ENCODE measurements at places on chromosomes 11 and 22.
A peak's percentile ranks its signal among the peaks of the same experiment; 100 is the strongest.

DNA sequence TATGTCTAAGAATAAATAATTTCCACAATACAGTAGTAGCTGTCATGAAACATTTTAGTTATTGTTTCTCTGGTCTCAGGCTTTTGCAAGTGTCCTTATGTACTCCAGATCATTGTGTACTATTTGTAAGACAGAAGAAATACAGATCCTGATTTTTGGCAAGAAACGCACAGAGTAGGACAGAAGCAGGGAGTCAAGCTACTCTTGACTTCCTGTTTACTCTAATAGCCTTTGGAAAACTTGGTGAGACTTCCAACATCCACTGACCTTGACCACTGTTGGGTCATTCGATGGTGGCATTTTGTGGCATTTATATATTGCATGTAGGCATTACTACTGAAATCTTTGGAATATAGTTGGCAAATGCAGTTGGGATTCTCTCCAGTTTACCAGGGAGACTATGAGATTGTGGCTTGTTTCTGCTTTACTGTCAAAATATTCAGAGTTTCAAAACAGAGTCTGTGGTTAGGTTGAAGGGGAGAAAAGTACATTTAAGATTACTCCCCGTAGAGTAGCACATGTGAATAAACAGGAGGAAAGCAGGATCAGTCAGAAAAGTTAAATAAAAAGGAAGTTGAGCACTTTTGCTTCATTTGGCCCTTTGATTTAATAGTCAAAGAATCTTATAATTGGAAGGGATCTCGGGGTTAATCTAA lies 726.1 kb upstream of the CCDC90B start:
- no peak for DNase-seq

DNA sequence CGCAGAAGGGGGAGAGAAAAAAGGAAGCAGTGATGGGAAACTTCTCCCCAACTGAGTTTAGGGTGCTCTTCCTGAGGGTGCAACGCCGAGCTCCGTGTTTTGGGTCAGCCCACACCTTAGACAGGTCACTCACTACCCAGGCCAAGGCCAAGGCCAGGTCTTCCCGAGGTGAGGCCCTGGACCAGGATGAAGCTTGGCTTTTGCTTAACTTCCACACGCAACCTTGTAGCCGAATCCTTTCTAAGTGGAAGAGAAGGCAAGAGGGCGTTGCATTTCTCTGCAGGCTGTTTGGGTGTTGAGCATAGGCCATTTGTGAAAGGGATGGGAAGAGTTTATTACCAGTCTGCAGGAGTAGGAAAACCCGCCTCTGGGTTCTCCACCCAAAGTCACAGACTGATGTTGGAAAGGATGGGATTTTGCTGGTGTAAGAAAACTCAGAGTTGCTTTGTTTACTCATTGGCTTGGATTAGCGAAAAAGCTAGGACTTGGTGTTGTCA lies 1.5 kb downstream of the KREMEN1 start:
- DNase-seq = no peak

DNA sequence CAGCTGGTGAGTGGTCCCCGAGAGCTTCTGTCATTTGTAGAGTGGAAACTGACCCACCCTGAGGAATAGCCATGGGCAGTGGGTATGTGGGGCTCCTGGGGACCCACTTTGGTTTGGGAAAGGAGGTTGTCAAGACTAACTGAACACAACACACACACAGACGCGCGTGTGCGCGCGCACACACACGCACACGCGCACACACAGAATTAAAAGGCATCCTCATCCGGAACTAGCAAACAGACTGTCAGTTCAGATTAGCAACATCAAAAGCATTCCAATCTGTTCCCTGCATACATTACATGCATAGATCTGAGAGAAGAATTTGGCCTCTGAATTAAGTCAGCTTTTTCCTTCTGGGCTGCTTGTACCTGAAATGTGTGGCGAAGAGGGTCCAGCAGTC lies 284.7 kb downstream of the ST3GAL4 start:
- no peak for DNase-seq

DNA sequence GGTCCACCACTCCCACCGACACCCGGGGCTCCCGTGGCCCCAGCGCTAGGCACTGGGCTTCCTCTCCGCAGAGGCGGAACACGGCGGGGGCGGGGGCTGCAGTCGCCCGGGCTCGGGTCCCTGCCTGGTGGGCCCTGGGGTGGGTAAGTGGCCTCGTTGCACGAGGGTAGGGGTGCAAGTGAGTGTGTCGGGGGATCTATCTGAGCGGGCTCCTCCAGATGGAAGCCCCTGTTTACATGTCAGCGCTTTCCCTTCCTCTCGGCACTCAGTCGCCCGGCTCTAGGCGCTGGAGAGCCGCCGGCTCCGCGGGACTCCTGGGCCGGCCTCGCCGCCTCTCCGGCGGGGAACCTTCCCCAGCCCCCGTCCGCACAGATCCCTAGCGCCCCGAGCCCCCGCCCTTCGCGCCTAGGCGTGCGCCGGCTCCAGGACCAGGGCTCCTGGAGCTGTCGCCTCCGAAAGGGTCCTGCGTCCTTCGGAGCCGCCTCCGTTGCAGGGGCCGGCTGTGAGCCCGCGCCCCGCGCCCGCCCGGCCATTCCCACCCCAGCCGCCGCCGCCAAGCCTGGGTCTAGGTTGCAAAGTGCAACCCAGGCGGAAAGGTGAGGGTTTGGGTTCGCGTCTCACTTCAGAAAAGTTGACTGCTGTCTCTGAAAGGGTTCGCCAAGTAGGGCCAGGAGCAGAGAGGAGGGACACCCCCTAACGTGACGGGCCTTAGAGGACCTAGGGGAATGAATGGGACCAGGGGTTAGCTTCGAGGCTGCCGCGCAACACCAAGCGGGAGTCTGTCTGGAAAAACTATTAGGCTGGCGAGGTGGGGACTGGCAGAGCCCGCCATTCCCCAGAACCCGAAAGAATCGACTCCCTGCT lies 978 bp downstream of the FLI1 start:
- DNase-seq = no peak

DNA sequence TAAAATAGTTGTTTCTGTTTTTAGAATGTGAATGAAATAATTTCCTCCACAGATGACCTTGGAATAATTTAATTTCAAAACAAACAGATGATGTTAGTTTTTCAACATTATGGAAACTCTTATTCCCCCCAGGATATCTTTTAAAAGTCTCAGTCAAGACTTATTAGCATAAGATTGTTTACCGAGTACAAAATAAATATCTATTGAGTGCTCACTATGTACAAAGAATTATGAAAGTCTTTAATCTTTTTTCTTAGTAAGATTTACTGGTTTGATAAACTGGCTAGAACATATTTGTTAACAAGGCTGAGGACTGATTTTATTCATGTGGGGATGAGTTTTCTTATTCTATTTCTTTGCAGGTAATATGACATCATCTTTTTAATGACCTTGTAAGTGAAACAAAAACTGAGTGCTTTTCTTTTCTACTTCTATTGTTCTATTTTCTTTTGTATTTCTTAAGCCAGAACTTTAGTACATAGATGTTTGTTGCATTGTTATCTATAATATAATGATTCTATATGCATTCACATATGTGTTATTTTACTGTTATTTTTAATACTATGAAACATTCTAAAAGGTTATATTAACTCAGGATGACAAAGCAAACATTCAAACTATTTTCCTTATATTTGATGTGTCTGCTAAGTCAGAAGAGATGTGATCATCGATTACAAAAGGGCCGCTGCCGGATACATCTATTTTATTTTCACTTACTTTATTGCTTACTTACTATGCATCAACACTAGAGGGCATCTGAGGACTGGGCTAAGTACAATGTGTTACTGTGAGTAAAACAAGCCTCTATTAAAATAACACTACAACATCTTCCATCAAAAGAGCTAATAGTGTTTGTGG lies 111.0 kb upstream of the ARHGAP42 start:
- DNase-seq = peak; percentile 28

DNA sequence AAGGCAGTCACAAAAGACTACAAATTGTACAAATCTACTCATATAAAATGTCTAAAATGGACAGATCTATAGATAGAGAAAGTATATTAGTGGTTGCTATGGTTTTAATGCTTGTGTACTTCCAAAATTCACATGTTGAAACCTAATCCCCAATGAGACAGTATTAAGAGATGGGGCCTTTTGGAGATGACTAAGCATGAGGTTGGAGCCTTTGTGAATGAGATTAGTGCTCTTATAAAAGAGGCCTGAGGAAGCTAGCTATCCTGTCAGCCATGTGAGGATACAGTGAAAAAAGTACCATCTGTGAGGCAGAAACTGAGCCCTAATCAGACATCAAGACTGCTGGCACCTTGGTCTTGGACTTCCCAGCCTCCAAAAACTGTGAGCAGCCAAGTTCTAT lies 82.6 kb downstream of the CYP2R1 start:
- no peak for DNase-seq

DNA sequence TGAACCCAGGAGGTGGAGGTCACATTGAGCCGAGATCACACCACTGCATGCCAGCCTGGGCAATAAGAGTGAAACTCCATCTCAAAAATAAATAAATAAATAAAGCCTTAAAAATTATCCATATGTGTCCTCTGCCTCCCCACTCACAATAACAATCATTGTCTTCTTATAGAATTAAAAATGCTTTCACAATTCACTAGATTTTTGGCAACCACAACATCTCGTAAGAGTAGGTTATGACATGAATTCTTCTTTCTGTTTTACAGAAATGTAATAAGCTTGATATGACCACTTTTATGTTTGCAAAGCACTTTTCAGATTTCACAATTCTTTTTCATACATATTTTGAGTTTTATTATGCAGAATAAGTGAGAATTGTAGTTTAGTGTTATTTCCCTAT lies 54.5 kb upstream of the HSPA8 start:
- no peak for DNase-seq

- DNase-seq = no peak
These were observed 37.9 kb upstream of the NUP160 start for GRCh38 chr11:47886096-47886495.

GRCh38 chr22:47180796-47181195 lies 418.3 kb downstream of the TBC1D22A start:
- DNase-seq = no peak

- DNase-seq = no peak
These were observed 48.2 kb downstream of the NECTIN1 start for GRCh38 chr11:119680541-119681360.

DNA sequence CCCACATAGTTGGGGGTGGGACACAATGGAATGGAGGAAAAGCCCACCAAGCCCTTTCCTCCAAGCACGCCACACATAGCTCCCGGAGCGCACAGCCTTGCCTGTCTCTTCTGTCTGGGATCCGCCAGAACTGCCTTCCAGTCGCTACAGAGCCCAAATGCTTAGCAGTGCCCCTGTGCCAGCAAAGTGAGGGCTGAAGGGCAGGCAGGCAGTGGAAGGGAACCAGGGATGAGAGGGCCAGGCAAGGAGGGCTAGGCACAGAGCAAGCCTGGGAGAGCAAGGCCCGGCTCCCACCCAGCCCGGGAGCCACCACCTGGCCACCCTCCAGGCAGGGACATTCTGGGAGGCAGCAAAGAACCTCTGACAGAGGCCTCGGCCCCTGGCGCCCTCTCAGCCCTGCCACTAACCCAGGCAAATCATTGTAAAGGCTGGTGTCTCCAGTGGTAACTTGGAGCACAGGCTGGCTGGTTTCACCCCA lies 32.5 kb downstream of the PPP2R1B start:
- no peak for DNase-seq

GRCh38 chr11:64251016-64251752 lies at the start of gene PLCB3:
PLCB3 (plus strand) TSS chr11:64251530; CDS start chr11:64251650, 120 bp downstream.
- DNase-seq = no peak

DNA sequence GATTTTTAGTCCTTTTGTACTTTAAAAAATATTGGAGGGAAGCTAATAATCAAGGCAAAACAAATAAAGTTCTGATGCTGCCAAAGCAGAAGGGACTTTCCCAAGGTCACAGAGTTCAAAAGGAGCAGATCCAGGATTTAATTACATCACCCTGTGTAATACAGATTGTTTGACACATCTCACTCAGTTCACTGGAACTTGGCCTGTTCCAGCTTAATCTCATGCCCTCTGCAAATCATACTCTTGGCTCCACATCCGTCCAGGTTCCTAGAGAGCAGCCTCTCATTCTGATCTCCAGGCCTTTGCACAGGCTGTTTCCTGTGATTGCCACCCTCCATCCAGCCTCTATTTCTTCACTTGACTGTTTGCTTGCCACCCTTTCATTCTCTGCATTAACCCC lies 151.7 kb downstream of the SPON1 start:
- DNase-seq = no peak

DNA sequence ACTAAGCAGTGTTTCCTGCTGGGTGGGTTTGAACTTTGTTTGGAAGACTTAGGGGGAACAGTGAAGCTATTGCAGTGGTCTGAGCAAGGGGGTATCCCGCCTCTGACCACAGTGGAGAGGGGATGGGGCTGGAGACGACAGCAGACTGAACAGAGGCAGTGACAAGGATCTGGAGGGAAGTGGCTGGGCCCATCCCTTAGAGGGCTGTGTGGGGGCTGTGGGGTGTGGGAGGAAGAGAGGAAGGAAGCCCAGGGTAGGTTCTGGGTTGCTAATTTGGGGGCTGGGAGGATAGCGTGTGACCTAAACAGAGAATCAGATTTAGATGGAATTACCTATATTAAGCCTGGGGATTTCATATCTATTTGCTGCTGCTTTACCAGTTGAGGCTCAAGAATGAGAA lies 70.7 kb downstream of the BMAL1 start:
- no peak for DNase-seq

DNA sequence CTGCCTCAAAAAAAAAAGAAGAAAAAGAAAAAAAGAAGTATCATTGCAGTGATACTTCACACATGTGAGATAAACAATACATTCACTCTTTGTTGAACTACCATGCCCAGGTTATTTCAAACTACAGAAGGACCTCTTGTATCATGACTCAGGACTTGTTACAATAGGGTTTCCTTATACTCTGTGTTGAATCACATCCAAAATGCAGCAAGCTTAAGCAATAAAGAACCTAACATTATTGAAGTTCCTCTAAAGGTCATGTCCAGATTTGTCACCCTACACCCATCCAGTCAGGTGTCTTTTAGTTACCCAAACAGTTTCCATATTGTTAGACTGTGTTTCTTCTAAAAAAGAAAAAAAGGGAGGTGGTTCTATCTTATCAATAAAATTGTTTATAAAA lies 26.9 kb upstream of the ALKBH3 start:
- no peak for DNase-seq

- DNase-seq = no peak
These were observed 394.5 kb downstream of the SHANK2 start for GRCh38 chr11:70857894-70858293.

- no peak for DNase-seq
These were observed 42.5 kb downstream of the C11orf58 start for GRCh38 chr11:16780698-16781550.

GRCh38 chr11:125931668-125932067 lies 14.2 kb upstream of the VSIG10L2 start:
- DNase-seq = no peak

DNA sequence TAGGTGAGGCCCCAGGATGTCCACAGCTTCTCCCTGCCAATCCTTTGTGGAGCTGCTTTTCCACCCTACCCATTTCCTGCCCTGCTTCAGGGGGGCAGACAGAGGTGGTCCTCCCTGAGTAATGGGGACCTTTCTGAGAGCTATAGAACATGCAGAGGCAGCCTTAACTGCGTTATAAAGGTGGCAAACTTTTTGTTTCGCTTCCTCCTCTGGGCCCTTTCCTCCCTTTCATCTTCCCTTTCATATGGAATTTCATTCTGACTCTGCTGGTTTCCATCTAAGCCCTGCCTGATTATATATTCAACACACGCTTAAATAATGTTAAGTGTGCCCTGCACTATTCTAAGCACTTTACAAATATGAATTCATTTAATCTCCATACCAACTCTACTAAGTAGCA lies 169.3 kb upstream of the E2F8 start:
- no peak for DNase-seq

- no peak for DNase-seq
These were observed 142.0 kb upstream of the BDNF start for GRCh38 chr11:27842290-27842689.
